Stimulated activated CD4-positive, alpha-beta T cell treated with anti-CD3 and anti-CD28 coated beads, TNF-alpha, amount 100 ng/mL, for 4 hours (primary cell): ENCODE measurements at places on chromosomes 13 and 19.

- DNase-seq, result peak; percentile 75
Measured at GRCh38 chr19:18044825-18045304, 36.9 kb downstream of the ARRDC2 start.

GRCh38 chr13:26756961-26757360 is 3.6 kb downstream of the GPR12 start:
- DNase-seq, result no peak

DNA sequence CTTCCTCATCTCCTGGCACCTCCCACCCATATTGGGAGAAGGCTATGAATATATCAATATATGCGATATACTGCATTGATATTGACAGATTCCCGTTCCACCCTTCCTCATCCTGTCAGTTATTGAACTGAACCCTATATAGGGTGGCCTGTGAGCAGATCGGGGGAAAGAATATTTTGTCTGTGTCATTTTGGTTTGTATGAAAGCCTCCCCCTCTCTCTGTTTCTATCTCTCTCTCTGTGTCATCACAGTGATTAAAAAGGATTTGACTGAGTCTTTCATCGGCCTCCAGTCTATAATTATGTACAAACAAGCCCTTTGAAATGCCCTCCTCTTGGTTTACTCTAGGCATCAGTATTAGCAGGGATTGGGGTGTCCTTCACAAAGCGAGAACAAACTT is 35.7 kb downstream of the RASL11A start:
- no peak for DNase-seq

DNA sequence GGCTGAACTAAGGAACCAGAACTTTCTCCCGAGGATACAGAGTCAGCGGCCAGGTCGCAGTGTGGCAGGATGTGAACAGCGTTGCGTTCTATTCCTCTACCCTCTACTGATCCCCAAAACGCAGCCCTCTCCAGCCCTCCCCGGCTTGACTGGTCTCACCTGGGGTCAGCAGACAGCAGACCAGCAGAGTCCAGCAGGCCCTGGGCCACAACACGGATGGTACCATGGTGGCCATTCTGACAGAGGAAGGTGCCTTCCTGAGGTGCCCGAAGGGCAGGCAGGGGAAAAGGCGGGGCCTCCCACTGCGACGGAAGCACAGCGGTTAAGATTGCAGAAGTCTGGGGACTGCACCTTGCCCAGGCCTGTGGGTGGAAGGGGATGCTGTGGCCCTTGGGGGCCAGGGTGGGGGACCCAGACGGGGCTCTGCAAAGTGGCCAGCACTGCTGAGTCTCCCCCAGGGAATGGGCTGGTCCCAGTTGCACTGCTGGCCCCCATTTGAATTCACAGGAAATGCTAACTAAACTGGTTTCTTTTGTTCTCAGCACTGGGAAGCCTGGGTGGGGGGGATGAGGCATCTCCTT is at the start of gene ICAM3:
TSS of gene ICAM3 (minus strand) at position 245 of the 581 bp plus-strand sequence. CDS start at position 235, 10 bp downstream.
- DNase-seq, result no peak

- DNase-seq, result no peak
Measured at GRCh38 chr13:105997581-105998550, 537.6 kb downstream of the EFNB2 start.

DNA sequence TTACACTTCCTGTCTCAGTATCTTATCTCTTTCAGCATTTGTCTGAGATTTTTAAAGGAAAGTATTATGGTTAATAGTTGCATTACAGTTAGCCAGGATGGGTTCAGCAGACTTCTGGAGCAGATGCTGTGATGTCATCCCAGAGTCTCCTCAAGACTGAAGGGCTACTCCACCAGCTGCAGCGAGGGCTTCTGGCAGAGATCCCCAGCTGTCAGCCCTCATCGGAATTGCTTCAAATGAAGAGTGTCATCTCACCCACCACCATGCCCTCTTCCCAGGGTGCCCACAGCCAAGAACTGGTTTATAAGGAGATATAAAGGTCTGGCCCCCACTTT is 84.4 kb downstream of the FAM216B start:
- no peak for DNase-seq

- peak; percentile 40 for DNase-seq
Measured at GRCh38 chr19:11405846-11406643, 13.1 kb downstream of the RGL3 start.

DNA sequence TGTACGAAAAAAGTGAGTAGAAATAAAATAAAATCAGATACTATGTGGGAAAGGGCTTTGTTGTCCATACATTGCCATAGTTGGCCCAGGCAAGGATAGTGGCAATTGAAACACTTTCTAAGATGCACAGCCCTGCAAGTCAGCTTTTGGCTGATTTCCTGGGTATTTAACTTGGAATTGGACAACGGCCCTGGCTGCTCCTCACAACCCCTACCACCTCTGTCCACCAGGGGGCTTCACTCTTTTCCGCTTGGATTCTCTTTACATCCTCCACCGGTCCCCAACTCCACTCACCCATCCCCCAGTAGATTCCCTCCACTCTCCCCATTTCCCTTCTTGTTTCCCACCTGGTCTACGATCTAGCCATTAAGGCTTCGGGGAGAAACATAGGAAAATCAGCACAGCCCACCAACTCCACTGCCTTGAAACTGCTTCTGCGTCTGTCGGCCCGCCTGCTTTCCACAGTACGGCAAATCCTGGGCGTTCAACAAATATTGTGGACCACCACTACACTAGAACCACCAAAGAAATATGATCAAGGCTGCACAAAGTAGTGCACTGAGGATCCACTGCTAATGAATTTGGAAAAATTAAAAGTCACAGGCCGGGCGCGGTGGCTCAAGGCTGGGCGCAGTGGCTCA is 48.6 kb upstream of the GTF3A start:
- DNase-seq, result peak; percentile 16

- DNase-seq, result no peak
Measured at GRCh38 chr13:111479412-111479811, 159.0 kb downstream of the TEX29 start.

- no peak for DNase-seq
Measured at GRCh38 chr19:45114116-45114515, 21.1 kb downstream of the PPP1R37 start.

GRCh38 chr13:42497798-42498197 is 76.2 kb upstream of the TNFSF11 start:
- no peak for DNase-seq

DNA sequence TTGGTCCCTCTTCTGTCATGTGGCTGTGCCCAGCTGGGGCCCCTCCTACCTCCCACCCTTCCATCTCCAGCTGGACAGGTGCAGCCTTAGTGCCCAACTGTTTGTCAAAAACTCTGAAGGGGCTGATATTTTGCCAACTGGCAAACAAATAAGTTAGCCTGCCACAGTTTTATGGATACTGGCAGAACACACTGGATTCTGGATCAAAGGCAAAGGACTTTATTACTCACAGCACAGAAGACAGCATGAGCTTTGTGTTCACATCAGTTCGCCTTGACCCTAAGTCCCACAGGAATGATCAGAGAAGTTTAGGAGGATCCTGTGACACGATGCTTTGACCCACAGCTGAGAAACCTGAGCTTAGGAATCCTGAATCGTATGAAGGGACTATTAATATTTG is 16.4 kb downstream of the KLK2 start:
- no peak for DNase-seq

DNA sequence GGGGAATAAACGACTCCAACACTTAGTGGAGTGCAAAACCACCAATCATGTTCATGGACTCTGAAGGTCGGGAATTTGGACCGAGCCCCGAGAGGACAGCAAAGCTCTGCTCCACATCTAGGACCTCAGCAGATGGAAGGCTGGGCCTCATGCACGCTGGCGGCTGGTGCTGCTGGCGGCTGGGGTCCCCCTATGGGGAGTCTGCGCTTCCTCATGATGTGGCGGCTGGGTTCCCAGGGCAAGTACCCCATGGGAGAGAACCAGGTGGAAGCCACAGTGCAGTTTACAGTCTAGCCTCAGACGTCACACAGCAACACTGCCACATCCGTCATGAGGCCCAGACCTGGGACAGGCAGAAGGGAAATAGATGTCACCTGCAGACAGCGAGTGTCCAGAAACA is 13.2 kb downstream of the PEPD start:
- no peak for DNase-seq

DNA sequence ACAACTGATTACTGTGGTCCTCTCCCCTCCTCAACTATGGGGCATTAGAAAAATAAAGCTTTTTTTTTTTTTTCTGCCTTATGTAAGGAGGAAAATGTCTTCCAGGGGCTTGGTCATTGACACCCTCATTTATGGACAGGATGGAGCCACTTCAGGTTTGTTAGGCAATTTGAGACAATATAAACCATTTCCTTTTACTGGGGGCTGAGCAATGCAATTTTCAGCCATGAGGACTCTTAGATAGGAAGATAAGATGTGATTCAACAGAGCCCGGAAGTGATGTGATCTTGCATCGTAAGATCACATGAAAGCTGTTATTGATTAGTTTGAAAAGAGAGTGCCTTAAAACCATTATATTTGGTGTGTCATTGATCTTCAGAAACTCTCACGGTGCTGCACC is 210.8 kb downstream of the OXGR1 start:
- no peak for DNase-seq

DNA sequence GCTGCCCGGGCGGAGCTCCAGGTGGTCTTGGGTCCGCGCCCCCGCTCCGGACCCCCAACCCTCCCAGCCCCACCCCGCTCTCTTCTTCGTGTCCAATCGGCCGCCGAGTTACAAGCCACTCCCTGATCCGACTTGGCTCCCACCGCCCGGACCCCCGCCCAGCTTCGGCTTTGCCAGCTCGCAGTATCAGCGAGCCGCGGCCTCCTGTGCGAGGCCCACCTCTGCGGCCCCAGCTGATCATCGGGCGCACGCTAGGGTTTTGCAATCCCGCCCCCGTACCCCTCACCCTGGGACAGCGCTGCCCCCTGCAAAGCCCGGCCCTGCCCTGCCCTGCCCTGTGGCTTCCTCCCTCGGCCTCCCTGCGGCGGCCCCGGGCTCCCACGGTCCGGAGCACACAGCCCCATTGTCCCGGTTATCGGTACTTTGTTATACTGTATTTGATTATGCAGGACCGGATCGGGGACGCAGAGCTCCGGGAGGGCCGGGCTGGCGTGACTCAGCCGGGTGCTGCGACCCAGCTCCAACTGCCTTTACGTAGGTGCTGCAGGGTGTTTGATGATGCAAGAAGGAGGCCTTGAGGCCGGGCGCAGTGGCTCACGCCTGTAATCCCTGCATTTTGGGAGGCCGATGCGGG is 598 bp upstream of the LPAR2 start:
- DNase-seq, result peak; percentile 30

DNA sequence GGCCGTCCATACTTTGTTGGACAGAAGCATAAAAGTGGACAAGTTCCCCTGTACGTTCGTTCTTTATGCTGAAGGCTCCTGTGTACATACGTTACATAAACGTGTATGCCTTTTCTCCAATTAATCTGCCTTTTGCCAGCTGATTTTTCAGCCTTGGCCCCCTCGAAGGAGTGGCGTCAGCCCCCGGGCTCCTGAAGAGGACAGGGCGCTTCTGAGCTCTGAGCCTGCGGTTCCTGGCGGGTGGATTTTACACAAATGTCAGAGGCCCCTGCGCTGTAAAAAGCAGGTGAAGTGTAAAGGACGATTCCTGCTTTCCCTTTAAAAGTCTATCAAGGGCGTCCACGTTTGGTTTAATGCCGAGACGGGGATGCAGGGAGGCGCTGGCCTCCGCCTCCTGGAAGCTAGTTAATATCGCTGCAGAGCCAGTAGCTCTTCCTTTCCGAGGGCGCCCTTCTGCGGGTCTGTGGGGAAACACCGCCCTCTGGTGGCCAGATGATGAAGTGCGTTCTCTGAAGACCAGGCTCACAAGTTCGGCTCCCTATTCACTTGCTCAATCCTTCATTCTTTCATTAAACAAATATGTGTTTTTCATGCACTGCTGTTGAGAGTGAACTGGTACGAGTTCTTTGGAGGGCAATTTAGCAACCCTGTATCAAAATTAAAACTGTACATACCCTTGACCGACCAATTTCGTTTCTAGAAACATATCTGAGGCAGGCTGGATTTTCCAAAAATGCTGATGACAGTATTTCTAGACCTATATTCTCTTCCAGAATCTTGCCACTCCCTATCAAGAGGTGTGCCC is 62.0 kb downstream of the GPR12 start:
- DNase-seq, result peak; percentile 67

DNA sequence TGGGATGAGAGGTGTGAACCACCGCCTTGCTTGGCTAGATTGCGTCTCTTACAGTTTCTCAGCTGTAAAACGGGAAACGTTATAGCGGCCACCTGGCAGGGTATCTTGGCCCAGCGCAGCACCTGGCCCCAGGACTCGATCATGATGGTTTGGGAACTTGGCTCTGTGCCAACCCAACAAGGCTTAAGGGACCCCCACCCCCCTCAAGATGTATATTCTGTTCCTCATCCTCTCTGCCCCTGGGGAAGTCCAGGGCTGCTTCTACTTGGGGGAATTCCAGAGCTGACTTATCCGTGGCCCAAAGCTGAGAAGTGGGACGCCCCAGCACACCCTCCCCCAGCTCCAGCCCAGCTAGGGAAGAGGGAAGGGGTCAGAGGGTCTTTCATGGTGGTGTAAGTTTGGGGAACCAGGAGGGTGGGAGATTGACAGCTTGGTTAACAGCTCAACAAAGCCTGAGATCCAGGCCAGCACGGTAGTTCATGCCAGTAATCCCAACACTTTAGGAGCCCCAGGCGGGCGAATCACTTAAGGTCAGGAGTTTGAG is 695 bp downstream of the ICAM1 start:
- DNase-seq, result no peak

DNA sequence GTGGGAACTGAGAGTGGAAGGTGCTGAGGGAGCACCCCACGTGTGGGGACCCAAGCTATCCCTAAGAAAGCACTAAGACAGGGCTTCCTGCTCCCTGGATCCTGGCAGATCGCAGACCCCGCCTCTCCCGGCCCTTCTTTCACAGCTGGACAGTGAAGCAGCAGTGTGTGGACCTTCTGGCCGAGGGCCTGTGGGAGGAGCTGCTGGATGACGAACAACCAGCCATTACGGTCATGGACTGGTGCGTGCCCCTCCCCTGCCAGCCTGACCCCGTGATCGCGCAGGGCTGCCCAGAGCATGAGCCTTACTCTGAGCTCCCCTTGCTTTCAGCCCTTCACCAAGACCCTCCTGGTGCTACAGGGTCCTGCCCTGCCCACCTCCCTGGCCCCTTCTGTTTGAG is 2.3 kb downstream of the NCCRP1 start:
- no peak for DNase-seq

DNA sequence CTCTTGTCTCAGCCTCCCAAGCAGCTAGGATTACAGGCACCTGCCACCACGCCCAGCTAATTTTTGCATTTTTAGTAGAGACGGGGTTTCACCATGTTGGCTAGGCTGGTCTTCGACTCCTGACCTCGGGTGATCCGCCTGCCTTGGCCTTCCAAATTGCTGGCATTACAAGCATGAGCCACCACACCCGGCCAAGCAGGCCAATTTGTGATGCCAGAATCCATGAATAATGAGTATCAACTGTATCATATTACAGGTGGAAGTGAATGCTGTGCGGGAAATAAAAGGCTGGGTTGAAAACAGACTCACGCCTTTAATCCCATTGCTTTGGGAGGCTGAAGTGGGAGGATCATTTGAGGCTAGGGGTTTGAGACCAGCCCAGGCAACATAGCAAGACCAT is 3.6 kb upstream of the NFILZ start:
- no peak for DNase-seq
